ENCODE measurements at places on chromosomes 7 and 10.

DNA sequence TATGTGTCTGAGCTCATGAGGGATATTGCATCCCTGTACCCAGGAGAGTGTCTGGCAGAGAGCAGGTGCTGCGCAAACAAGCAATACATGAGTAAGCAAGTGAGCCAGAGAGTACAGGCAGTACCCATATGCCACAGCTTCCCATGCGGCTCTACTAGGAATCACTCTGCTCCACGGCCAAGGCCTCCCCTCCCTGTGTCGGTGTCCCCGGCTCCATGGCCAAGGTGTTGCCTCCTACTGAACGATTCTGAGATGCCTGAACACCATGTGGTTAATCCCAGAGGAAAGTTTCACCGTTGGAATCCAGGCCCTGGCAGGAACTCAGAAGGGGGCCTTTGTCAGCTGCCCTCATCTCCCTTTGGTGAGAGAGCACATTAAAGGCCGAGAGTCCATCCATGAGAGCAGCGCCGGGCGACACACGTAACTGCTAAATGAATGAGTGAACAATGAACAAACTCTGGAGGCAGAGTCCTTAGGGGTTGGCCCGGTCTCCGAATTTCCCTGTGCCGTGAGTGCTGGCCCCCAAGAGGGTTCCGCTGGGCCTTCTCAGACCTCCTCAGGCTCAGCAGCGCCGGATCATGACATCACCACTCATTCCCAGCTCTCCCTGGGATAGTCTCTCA, 136.0 kb upstream of the FAM20C start:
- DNase-seq = no peak

DNA sequence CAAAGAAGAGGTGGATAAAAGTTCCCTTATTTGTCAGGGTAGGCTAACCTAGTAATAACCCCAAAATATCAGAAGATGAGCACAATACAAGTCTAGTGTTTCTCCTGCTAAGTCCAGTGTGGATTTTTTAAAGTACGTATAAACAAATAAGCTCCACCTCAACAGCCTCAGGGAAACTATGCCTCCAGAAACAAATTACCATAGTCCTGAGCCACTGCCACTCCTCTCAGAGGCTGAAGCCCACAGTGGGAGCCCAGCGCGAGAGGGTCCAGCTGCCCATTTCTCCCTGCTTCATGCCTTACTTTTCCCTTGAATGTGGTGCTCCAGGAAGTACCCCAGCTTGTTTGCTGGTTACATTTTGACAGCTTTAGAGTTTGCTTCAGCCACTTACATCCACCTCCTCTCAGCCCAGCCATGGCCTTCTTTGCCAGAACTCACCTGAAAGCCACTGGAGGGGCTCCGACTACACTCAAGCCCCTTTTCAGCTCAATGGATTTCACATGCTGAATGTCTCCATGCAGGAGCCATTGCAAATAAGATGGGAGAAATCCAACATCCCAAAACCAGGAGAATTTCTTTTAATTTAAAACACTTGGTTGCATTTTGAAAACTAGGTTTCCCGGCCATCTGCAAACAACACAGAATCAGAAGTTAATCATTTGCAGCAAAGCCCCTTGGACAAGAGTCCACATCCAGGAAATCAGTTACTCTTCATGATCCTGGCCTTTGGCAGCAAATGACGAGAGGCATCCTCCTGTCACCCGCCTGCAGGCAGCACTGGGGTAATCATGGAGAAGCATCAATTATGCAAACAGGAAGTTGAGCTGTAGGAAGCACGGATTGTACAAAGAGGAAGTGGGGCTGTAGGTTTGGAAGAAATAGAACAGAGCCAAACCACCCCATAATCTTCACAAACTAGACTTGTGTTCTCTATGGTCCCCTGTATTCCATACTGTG, 138.1 kb downstream of the HERPUD2 start:
- no peak for DNase-seq

DNA sequence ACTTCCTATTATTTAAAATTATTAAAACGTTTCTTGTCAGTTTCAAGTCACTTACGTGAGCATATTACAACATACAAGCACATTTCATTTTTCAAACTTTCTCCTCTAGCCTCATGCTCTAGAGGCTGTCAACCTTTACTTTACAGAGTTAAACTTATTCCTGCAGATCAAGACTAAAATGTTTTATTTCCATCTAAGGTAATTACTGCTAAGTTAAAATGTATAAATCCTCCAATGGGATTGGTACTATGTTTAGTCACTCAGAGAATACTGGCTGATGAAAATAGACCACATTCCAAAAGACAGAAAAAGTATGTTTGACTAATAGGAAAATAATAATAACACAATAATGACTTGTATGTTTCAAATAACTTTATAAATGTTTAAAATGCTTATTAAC, 8.4 kb upstream of the TRDMT1 start:
- DNase-seq = no peak

- no peak for DNase-seq
These were observed 17.2 kb downstream of the SH2B2 start for GRCh38 chr7:102303669-102304422.

DNA sequence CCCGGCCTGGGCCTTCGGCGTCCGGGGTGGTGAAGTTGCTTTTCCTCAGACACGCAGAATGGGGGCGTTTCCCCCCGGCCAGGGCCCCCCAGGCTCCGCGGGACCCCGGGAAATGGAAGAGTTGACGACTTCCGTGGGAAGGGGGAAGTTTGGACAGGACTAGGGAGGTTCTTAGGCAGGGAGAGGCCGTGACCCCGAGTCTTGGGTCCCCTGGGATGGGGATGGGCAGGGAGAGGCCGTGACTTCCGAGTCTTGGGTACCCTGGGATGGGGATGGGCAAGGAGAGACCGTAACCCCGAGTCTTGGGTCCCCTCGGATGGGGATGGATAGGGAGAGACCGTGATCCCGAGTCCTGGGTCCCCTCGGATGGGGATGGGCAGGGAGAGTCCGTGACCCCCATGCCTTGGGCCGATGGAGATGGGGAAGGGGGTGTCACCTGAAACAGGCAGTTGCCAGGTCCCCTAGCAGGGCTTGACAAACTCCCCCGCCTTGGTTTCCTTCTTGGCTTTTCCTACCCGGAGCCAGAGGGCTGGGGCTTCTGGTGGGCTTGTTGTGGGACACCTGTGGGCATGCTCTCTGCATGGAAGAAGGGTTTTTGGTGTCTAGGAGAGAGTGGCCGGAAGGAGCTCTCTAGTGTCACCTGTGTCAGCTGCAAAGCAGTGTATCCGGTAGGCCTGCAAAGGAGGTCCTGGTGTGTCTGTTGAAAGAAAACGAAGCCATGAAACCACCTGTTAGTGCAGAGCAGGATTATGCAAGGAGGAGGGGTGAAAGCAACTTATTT, 1.1 kb downstream of the TRRAP start:
- peak; percentile 60 for DNase-seq

- no peak for DNase-seq
These were observed 828.2 kb downstream of the TNS3 start for GRCh38 chr7:46753662-46754061.

- peak; percentile 40 for DNase-seq
These were observed at the start of gene MKX for GRCh38 chr10:27745732-27746396. MKX (minus strand) TSS chr10:27745819; CDS start chr10:27743415, 2,404 bp downstream.

GRCh38 chr7:69269806-69270205, 328.5 kb upstream of the AUTS2 start:
- no peak for DNase-seq

DNA sequence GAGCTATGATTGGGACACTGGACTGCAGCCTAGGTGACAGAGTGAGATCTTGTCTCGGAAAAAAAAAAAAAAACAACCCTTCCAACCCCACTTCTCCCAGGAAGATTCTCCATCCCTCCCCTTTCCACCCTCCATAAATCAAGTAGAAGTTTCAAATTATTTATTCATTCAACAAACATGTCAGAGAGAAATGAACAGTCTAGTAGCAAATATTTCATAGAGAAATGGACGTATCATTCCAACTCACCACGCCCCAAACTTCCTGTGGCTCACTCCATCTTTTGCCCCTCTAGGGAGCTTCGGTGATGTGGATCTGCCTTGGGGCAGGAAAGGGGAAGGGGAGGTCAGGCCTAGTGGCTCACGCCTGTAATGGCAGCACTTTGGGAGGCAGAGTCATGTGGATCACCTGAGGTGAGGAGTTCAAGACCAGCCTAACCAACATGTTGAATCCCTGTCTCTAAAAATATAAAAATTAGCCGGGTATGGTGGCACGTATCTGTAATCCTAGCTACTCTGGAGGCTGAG, 638 bp upstream of the TRAPPC14 start:
- DNase-seq = no peak

- no peak for DNase-seq
These were observed 198.3 kb downstream of the BAMBI start for GRCh38 chr10:28875549-28876081.

DNA sequence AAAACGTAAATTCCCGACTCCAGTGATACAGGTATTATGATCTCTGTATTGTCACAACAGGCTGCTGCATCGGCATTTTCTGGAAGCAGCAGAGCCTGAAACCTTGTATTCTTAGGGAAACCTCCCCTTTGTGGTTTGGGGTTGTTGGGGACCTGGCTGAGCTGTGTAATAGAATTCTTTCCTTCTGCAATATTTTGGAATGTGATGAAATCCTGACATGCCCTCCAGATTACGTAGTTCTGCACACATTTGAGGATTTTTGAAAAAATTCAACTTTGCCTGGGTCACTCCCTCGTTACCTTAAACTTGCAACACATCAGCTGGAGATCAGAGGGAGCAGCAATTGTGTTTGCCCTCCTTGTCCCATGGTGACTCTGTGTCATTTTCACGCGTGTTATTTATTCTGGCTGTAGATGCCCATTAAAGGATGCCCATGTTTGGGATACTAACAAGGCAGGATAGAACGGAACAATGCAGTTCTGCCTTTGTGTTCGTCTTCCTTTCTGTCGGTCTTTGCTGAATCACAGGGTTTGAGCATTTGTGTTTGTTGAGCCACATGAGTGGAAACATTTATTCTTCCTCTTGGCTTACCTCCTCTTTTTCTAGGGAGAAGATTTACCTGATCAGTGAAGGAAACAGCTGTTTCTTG, 181.7 kb downstream of the TCF7L2 start:
- DNase-seq = no peak

- no peak for DNase-seq
These were observed 143.0 kb upstream of the HDAC9 start for GRCh38 chr7:18352339-18353255.

- DNase-seq = no peak
These were observed 73.7 kb downstream of the FOXL3 start for GRCh38 chr7:363626-364025.

GRCh38 chr10:44934416-44935200, 23.5 kb downstream of the TMEM72 start:
- no peak for DNase-seq

DNA sequence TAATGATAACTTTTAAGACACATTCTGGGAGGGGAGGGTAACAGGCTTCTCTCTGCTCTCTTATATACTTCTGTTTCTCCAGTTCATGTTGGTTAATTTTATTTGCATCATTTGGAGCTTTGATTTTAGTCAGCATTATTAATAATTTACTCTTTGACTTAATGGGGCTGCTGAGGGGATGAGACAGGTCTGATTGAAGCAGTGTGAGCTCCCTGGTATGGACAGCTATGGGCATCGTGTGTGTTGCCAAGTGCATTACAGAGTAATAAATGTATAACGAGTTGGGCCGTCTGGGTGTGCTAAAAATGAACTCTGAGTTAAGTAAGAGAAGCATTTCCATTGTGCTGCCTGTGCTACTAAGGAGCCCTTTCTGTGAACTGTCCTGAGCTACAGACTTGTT, 31.7 kb upstream of the IKZF1 start:
- DNase-seq = no peak

DNA sequence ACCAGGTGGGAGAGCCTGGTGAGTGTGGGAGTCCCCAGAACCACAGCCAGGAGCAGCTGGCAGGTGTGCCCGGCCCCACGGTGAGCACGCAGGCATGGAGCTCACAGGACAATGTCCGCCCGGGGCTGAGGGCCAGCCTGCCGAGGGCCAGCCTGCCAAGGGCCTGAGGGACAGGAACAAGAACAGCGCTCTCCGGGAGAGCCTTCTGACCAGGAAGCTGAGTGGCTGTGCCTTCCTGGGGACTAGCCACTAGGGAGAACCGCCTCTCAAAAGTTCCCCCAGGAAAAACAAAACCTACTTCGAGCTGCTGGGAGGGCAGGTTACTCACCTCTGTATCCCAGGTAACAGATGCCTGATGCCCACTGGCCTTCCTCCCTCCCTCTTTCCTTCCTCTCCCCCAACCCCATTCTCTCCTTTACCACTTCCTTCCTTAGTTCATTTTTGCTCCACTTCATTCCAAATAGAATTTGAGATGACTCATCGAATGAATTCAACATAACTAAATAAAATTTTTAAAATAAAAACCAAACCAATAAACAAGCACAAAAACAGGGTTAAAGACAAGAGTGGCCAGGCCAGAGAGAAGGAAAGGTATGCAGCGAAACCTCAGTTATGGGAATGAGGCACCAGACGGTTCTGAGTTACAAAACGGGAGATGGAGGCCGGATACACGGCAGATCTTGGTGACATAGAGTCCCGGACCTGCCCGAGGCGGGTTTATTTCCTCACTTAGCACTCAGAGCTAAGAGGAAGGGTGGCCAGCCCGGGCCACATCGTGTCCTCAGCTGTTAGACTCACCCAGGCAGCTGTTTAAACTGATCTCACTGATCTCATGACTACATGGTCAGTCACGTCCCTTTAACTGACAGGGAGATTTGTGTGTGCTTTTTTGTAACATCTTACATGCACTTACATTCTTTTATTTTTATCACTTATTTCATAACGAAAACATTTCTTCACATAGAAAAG, 128.5 kb downstream of the TNS3 start:
- DNase-seq = peak; percentile 80

DNA sequence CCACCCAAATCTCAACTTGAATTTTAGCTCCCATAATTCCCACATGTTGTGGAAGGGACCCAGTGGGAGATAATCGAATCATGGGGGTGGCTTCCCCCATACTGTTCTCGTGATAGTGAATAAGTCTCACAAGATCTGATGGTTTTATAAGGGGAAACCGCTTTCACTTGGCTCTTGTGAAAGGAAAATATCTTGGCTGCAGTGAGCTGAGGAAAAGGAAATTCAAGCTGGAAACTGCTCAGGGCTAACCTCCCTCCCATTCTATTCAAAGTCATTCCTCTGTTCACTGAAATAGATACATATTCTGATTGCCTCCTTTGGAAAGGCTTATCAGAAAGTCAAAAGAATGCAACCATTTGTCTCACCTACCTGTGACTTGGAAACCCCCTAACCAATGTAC, 15.8 kb downstream of the CYCS start:
- no peak for DNase-seq

Data from mucosa of descending colon (tissue), 3 donors.